ENCODE measurements at places on chromosomes 2 and 18. TPM values are rescaled to one million over a fixed set of nuclear protein-coding genes. Genes with fewer than 3 reads are reported as not detected.
A peak's percentile ranks its signal among the peaks of the same experiment; 100 is the strongest.

DNA sequence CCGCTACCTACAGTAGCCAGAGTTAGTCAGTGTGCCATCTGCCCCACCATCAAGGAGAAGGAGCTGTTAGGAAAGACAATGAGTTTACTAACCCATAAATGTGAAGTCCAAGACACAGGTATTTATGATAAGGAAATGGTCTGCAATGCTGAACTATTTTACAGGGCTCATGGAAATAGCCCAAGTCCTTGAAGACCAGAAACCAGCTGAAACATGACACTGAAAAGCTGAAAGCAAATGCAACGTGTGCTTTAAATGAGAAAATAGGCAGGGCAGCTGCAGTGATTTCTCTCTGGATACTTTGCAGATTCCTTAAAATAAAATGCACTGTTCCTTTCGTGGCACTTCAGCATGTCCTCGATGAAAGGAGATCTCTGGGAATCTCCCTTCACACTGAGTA, 256.4 kb upstream of the TCF4 start:
- DNase-seq, result peak; percentile 53

- no peak for DNase-seq
Measured at GRCh38 chr18:48792141-48792540, 158.6 kb downstream of the SMAD7 start.

GRCh38 chr2:204545861-204546735, 823 bp downstream of the PARD3B start:
- DNase-seq, result no peak

GRCh38 chr18:9106800-9107584, 4.5 kb downstream of the NDUFV2 start:
- no peak for DNase-seq

DNA sequence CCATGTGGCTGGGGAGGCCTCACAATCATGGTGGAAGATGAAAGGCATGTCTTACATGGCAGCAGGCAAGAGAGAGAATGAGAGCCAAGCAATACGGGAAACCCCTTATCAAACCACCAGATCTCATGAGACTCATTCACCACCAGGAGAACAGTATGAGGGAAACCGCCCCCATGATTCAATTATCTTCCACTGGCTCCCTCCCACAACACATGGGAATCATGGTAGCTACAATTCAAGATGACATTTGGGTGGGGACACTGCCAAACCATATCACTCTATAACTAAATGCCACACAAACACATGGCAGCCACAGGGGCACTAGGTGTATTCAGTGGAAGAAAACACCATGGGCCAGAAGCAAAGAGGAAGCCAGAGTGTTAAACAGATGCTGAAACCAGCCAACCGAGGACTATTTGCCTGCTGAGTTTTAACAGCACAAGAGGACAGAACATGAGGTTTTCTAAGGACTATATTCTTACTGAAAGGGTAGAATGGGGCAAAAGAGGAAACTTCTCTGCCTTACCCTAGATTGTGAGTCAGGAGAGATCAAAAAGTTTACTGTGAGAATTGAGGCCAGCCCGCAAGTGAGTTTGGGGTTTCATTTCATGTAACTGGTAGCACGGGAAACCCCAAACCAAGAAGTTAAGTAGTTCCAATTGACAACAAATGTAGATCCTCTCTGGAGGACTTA, 49.2 kb downstream of the SIGLEC15 start:
- DNase-seq, result no peak

GRCh38 chr18:74068296-74068695, 79.3 kb downstream of the FBXO15 start:
- no peak for DNase-seq

DNA sequence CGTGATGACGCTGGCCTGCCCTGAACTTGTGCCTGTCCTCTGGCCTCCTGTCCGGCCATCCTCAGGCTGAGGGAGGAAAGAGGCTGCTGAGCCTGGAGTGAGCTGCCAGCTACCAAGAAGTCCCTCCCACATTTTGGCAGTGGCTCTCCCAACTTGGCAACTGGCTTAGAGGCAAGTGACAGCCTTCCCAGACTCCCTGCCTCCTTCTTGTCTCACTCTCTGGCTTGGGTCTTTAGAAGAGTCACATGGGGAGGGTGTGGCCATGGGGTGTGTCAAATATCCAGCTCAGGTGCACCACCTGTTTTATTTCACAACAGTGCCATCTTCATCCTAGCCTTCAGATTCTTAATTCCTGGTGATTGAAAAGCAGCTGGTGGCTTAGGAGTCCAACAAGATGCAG, 222.9 kb downstream of the PRKCE start:
- DNase-seq, result no peak

GRCh38 chr18:61753373-61753772, 139.4 kb downstream of the RNF152 start:
- no peak for DNase-seq

GALR1 gene
- total RNA-seq, result not detected

SEH1L gene
- total RNA-seq, result 43.9 TPM

IL18RAP gene
- total RNA-seq, result under 0.01 TPM

CACNB4 gene
- 2.1 TPM for total RNA-seq
